Activated CD4-positive, alpha-beta T cell treated with anti-CD3 and anti-CD28 coated beads, Interleukin-2, amount 50 U/mL, for 48 hours (primary cell): ENCODE measurements at places on chromosomes 4 and X.

DNA sequence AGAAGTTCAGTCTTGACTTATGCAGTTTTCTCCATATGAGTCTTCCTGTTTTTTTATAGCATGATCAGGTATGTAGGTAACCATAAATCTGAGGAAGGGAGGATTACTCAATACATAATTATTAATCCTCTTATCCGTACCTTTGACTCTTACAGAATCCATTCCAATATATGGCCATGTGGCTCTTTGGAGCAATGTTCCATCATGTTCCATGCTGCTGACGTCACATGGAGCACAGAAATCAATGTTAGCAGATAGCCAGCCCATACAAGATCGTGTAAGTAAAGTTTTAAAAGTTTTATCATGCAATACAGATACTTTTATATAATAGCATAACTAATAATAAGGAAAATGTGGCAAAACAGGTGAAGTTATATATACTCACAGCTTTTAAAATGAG, 19.6 kb downstream of the IL15 start:
- no peak for DNase-seq

- no peak for DNase-seq
Measured at GRCh38 chr4:102137217-102137616, 208.1 kb downstream of the SLC39A8 start.

GRCh38 chr4:16745009-16745635, 153.3 kb downstream of the LDB2 start:
- no peak for DNase-seq

- no peak for DNase-seq
Measured at GRCh38 chrX:105451401-105451800, 230.9 kb upstream of the TEX13A start.
